Stimulated activated CD4-positive, alpha-beta T cell treated with anti-CD3 and anti-CD28 coated beads, Interleukin-12 subunit alpha, Interleukin-12 subunit beta, amount 100 ng/mL, for 48 hours (primary cell): ENCODE measurements at places on chromosomes 7 and 10.

DNA sequence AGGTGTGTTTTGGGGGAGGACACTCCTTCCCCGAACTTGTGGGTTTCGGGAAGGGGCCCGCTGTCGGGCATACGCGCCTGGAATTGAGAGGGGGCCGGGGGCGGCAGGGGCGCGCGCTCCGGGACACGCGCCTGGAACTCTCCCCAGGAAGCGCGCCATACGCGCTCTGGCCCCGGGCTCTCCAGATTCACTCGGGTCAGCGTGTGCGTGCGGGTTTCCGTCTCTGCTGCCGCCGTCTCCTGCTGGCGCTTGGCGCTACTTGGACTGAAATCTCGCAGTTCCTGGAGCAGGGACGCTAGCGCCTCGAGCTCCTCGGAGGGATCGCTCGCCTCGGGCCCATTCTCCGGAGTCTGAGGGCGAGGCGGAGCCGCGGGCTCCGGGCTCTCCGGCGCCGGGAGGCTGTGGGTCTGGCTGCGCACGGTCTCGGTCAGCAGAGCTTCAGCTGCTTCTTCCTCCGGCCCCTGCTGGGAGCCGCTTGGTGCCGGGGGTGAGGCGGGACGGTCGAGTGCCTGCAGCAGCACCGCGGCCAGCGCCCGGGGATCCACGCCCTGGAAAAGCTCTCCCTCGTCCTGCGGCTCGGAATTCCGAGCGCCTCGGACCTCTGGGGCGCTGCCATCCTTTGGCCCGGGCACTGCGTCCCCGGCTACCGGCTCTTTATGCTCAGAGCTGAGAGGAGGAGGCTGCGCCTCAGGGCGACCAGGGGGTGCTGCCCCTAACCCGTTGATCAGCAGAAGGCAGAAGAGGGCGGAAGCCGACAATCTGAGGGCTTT lies 1.1 kb downstream of the VGF start:
- no peak for DNase-seq

DNA sequence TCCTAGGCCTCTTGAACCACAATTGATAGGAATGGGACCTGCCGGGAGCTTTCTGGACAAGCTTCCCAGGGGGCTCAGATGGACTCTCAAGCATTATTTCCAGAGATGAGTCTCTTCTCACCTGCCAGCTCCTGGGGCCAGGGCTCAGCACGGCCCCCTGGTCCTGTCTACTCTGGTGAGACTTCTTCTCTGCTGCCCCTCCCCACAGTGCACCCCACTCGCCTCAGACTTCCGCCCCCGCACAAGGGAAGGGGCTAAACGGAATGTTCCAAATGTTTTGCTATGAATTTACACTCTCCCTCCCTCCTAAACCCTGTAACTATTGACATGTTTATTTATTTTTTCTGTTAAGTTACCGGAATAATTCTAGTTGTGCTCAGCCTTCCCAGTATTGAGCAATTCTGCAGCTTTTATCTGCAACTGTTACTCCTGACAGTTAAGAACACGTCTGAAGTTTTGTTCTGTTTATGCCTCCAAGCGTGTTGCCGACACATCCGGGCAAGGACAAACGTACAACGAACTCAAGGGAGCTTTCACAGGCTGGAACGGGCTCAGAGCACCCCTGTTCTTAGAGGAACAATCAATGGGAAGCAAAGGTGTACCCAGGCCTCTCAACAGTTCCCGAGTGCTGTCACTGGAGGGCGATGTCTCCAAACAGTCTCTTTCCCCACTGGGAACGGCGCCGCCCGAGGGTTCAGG lies 55.2 kb downstream of the FHIP2A start:
- DNase-seq: peak; percentile 27

DNA sequence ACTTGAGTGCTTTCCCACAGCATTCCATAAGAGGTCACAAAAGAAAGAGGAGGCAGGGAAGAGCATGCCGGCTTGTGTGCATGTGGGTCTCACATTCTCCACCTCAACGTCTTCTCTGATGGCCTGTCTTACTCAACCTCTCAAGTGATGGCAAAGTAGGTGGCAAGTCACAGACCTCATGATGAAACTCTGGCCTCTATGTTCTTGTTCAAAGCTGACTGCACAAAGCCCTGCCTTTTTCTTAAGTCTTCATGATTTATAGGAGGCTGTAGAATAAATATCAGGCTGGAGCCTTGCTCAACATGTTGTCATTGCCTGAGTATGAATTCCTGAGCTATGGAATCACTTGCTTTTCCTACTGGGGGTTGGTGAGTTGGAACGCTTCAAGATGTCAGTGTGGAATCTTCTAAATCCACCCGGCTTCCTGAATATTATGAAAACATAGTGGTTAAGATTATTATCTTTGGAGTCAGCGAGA lies 213.6 kb upstream of the INHBA start:
- DNase-seq: no peak

DNA sequence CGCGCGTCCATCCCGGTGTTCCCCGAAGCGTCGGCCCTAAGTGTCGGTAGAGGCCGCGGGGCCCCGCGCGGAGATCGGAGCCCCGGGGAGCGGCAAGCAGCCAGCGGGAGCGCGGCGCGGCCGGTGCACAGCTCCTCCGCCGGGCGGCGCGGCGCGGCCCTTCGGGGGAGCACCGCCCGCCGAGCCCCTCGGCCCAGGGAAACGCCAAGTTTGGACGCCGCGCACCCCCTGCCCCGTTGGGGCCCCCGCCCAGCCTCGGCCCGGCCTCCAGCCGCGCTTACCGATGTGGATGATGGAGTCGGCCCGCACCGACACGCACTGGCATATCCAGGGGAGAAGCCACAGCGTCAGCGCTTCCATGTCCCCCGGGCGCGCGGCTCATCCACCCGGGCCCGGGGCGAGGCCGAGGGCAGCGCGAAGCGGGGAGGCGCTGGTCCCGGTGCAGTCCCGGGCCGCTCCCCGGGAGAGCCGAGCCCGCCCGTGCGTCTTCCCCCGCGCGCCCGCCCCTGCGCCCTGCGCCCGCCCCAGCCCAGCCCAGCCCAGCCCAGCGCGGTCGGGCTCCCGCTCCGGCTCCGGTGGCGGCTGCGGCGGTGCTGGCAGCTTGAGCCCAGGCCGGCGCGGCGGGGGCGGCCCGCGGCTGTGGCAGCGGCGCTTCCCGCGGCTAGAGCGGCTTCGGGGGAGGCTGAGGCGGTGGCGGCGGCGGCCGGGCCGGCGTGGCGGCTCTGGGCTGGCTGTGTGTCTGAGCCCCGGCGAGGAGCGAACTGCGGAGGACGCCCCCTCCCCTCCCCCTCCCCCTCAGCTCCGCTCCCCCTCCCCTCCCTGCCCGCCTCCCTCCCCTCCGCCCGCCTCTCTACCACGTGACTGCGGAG lies at the start of gene GRID1:
Gene GRID1 (minus strand): TSS at position 763 of the 869 bp plus-strand sequence.
- DNase-seq: peak; percentile 12

DNA sequence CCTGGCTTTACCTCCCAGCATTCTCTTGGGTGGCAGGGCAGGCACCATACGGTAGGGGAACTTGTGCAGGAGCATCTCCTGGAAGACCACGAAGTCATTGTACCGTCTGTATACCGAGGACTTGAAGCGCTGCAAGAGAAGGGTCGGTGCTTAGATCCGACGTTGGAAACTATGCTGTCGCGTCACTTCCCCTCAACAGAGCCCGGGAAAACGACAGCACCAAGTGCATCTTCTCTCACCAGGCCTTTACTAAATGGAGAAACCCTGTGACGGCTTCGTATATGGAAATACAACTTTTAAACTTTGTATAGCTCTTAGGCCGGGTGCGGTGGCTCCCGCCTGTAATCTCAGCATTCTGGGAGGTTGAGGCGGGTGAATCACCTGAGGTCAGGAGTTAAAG lies 33.1 kb downstream of the NUDT1 start:
- no peak for DNase-seq

- DNase-seq: no peak
Observed at GRCh38 chr7:80088705-80089104, 45.9 kb upstream of the GNAI1 start.

DNA sequence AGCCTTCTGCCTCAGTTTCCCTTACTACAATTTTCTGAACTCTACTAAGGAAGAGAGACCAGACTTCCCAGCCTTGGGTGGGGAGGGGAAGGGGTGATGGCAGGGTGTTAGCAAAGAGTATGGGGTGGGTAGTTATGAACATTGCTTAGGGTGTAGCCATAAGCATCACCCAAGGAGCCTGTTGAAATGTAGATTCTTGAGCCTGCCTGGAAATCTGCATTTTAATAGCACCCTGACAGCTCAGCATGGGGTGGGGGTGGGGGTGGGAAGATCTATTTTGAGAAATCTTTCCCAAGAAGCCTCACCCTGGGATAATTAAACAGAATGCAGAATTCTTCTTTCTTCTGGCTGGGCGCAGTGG lies 164.8 kb downstream of the NRF1 start:
- no peak for DNase-seq

DNA sequence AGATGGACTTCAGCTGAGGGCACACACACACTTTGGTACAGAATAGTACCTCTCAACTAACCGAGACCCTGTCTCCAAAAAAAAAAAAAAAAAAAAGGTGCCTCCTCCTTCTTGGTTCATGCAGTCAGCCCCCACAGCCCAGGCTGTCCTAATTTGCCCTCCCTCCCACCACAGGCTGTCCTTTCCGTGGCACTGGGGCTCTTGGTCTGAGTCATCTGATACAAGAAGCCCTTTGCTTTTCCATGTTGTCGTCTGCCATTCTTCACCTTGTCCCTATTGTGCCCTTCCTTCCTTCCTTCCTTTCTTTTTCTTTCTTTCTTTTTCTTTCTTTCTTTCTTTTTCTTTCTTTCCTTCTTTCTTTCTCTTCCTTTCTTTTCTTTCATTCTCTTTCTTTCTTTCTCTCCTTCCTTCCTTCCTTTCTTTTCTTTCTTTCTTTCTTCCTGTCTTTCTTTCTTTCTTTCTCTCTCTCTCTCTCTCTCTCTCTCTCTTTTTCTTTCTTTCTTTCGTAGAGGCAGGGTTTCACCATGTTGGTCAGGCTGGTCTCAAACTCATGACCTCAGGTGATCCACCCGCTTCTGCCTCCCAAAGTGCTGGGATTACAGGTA lies 96.0 kb upstream of the IKZF1 start:
- DNase-seq: no peak

DNA sequence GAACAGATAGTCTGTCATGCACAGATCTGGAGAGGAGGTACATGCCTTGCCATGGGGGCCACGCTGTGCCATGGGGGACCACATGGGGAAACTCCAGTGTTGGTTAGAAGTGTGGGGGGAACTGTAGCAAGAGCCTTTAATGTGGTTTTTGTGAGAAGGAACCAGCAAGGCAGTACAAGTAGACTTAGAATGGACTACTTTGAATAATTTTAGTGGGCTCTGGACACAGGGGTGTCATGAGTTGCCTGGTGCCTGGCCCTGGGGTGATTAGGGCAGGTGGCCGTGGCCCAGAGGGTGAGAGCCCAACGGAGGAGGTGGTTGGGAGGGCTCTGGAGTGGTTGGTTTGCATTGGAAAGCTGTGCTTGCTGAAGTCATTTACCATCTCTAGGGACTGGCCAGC lies 77.2 kb downstream of the CXCL12 start:
- DNase-seq: no peak

DNA sequence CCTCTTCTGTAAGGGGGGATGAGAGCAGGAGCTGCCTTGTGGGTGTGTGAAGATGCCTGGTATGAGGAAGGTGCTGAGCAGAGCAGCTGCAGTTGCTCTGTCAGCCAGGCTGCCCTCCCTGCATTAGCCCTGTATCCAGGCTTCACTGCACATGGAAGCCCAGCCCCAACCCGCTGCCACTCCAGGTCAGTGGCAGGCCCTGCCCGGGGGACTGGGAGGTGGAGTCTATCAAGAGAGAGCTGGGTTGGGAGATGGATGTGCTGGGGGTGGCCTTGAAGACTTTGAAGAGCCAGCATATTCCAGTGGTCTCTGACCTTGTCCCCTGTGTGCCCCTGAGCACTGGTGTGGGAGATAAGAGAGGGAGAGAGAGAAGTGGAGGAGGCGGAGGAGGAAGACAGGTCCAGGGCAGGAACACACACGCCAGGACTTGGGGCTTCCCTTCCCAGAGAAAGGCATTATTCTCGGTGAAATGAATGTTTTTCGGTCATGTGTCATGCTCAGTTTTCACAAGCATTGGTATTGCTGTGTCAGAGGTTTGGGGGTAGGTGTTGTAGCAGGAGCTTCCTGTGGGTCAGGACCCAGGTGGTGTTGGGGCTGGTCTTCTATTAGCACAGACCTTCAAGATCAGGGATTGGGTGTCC lies 2.6 kb downstream of the PPIF start:
- no peak for DNase-seq

DNA sequence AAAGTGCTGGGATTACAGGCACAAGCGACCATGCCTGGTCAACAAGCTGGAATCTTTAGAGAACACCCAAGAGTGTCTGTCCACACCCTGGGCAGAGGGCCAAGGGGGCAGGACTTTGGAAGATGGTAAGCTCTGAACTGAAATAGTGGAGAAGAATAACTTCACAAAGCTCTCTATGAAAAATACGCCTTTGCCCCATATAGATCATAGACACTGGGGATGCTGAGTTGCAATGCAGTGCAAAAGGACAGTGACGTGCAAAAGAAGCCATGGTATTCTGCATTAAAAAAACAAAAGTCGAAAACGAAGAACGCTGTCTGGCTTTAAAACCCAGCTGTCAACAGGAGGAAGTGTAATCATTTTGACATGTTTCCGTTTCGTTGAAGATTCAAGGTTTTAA lies 353.6 kb downstream of the CALN1 start:
- no peak for DNase-seq

DNA sequence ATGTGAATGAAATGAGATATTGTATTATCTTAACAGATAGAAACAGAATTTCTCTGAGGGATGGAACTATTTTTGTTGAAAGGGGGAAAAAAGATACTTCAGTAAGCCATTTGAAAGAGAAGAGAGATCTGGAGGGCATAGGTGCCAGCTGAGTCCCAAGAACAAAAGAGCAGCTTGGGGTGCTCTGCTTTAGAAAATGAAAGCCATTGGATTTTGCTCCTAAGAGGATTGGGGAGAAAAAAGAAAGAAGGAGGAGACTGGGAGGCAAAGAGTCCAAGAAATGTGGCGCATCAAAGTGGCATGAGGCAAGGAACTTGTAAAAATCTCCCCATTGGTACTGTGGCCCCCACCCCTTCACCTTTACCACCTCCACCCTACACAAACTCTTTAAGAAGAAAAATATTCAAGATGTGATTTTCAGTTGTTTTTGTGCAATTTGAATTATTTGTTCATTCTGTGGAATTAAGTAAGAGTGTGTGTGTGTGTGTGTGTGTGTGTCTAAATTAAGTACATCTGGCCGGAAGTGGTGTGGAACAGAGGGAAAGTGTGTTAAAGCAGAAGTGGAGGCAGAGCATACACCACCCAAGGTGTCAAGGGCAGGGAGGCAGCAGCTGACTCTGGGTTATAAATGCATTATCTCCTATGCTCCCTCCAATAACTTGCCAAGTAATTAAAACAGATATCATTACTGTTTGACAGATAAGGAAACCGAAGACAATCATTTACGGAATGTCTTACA lies 9.9 kb upstream of the GNAI1 start:
- no peak for DNase-seq

DNA sequence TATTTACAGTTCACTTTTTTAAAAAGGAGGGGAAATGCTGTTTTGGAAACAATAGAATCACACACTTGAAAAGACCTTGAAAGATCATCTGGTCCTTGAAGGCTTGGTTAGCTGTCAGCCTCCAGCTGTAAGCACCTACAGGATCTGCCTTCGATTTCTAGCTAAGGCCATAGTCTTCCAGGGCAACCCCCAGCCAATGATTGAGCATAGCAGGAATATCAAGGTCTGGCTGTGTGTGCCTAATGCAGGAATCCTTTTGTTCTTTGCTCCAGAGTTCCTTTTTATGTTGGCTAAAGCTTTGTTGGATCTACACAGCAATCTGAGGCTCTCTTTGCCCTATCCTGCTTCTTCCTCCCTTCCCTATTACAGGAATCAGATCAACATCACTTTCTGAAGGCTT lies 5.2 kb upstream of the YAE1 start:
- no peak for DNase-seq
